ENCODE measurements at places on chromosomes 6 and 20. TPM values are rescaled to one million over a fixed set of nuclear protein-coding genes. Genes with fewer than 3 reads are reported as not detected.

The RCAN2 gene
- 4.7 TPM for polyA plus RNA-seq

DNA sequence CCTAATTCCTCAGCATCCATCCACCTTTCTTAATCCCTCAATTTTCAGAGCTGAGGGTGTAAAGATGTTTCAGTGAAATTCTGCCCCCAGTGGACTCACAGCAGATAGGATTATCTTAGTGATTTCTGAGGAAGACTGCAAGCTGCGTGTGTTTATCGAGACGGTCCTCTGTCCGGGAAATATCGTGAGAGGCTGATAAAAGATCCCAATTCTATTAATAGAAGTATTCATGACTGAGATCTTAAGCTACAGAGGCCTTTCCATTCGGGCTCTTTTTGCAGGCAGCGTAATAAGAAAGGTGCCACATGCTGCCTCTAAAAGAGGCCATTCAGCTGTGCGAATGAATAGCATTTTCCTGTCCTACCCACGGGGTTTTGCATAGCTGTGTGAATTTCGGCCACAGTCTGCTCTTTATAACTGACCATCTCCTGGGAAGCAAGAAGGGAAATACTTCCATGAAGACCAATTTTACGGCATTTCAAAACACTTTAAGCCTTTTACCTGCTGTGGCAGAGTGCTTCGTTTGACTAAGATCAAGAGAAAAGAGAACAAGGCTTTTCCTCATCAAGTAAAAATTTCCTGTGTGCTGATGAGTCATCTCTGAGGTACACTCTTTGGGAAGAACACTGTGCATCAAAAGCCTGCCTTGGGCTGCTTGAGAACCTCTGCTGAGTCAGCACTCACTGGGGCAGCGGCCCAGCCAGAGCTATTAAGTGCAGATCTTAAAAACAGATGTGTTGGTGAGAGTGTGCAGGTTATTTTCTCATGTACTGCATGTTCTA is 208.8 kb downstream of the ARHGAP18 start:
- DNase-seq = no peak

DNA sequence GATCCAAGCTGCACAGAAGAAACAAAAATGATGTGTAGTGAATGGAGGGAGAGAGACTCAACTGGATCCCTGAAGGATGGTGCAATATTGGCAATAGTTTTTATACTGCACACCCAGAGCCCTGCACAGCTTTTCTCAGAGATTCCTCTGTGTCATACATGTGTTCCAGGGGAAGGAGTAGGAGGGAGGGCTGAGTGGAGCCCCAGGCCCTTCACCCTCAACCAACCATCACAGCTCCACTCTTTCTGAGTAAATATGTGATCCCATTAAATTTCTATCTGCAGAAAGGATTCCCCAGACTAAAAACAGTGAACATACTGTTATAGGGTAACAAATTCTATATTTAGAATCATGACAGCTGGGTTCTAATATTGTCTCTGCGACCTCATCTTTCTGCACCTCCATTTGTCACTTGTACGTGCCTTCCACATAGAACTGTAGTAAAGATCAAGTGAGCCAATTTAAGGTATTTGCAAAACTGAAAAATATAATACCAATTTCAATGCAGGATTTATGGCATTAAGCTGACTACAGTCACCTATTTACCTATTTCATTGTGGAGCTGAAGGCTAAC is 421.4 kb upstream of the NRSN1 start:
- DNase-seq = no peak

- DNase-seq = no peak
These were observed 159.5 kb upstream of the SYNCRIP start for GRCh38 chr6:85802162-85802561.

DNA sequence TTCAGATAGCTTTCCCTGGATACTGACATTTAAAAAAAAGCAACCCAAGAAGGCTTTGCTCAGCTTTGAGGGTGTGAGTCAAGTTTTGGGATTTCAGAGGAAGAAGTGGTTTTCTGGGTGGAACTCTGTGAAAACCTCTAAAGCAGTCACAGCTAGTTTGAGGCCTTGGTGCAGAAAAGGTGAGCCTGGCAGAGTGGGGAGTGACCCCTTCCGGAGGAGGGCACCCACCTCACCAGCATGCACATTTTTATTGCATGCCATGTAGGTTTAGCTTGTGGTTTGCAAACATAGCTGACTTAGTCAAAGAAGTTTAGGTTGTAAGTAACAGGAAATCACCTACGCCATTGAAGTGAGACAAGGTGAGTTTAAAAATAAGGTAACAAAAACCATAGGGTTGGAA is 146.8 kb upstream of the PMEPA1 start:
- DNase-seq = no peak

DNA sequence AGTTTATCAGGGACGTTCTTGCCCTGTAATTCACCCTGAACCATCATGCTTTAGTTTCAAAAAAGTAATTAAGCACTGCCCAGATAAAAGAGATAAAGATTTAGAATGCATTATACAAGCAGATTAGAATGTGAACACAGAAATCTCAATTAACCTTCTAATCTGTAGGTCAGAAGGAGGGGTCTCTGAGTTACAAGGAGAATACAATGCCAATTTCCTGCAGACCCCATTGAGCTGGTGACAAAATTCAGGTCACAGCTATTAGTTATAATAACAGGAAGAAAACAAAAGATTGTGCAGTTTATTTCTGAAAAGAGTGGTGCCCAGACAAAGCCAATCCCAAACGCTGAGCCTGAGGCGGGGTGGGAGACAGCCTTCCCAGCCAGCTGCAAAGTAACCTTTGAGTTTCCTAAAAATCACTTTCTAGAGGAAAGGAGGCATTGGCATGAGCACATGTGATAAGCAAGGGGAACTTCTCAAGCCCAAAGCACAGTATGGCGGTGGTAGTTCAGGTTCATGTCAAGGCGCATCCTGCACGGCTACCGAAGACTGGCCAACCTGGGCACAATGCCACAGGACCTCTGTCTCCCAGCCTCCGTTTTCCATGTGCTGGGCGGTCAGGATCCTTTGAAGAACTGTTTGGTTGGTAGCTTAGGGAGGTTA is 192.5 kb downstream of the TTLL2 start:
- no peak for DNase-seq

The KHDC1L gene
- polyA plus RNA-seq = 0.13 TPM

DNA sequence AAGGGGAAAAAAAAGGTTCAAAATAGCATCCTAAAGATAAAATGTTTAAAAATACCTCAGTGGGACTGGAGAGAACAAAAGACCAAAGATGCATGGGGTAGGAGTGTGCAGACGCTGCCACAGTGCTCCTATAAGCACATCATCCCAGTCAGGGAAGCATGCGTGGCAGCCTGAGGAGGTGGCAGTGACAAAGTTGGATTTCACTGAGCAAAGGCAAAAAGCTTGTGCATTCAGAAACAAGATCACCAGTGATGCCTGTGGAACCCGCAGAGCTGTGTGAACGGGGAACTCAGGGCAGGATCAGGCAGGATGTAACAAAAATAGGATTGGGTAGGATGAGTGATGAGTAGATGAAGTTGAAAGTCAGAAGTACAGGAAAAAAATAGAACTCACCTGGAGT is 116.1 kb downstream of the RIMS1 start:
- no peak for DNase-seq

- DNase-seq = no peak
These were observed 23.6 kb downstream of the IL17A start for GRCh38 chr6:52209770-52210169.

The BHLHE23 gene
- not detected for polyA plus RNA-seq

The FBXL4 gene
- polyA plus RNA-seq = 14.2 TPM

GRCh38 chr20:50013976-50014375 is 31.2 kb downstream of the SNAI1 start:
- no peak for DNase-seq

The PACSIN1 gene
- 0.33 TPM for polyA plus RNA-seq

- no peak for DNase-seq
These were observed 68.0 kb downstream of the CD164 start for GRCh38 chr6:109314313-109314712.

DNA sequence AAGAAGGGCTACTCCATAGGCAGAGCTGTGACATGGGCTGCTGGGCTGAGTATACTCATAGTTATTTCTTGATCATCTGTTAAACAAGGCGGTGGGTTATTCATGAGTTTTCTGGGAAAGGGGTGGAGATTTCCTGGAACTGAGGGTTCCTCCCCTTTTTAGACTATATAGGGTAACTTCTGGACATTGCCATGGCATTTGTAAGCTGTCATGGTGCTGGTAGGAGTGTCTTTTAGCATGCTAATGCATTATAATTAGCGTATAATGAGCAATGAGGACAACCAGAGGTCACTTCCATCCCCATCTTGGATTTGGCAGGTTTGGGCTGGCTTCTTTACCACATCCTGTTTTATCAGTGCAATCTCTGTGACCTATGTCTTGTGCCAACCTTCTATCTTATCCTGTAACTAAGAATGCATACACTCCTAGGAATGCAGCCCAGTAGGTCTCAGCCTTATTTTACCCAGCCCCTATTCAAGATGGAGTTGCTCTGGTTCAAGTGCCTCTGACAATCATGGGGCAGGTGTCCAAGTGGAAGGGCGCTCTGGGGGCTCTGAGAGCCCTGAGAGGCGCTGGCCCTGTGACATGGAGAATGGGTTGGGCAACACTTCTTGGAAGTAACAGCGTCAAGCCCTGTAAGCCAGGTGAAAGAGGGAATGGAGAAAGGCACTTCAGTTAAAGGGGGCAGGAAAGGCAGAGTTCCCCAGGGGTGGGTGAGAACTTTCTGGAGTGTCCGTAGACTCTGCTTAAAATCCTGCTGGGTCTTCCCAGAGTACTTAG is 354.2 kb upstream of the SULF2 start:
- DNase-seq = no peak

DNA sequence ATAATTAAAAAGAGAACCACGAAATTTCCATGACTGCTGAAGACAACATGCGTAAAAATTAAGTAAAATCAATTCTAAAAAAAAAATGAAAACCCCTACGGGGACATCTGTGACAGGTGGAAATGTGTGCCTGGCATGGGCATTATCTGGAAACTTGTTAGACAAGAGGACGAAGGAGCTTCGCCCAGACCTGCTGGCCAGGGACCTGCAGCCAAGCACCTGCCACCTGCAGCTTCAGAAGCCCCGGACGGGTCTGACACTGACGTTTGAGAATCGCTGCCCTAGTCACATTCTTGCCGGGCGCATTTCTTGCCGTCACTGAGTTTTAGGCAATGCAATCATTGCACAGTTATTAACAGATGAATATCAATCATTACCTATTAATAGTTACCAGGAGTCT is 140.3 kb downstream of the SMOC2 start:
- DNase-seq = no peak

The SPATS1 gene
- not detected for polyA plus RNA-seq

GRCh38 chr20:3275966-3276679 is 37.1 kb upstream of the SLC4A11 start:
- no peak for DNase-seq

DNA sequence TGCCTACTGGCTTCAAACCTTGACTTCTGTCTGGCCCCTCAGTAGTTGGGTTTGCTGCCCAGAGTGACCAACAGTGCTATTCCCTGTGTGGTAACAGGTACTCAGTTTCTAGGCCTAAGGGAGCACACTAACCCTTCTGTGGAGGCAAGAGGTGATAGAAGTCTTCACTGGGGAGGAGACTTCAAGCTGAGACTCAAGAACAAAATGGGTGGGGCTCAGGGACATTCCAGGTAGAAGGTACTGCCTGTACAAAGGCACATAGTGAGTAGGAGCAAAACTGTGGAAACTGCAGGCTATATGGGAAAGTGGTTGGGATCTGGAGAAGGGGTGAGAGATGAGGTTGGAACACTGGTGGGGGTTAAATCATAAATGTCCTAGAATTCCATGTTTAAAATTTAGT is 2.3 kb upstream of the SCAND1 start:
- no peak for DNase-seq

DNA sequence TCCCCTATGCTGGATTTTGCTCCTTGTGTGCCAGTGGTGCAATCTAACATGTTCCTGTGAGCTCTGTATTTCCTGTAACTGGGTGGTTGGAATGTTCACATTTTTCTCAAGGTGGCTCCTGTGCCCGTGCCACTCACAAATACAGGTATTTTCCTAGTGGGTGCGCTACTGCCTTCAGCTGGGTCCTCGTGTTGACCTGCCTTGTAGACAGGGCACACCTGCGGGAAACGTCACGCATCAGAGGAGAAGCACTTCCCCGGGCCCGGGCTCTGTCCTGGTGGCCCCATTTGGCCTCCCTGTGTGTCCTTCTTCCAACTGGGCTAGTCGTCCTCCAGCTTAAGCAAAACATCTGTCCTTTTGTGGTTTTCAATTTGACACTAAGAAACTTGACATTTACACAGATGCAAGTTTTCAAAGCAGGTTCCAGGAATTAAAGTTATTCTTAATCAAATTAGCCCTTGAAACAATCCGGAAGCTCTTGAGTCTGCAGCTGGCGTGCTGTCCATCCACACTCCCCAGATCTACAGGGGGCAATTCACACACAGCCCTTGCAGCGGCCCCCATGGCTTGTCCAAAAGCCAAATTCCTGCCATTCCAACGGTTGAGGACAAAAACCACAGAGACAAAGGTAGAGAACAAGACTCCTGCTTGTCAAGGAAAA is 275.1 kb downstream of the CDC5L start:
- no peak for DNase-seq

DNA sequence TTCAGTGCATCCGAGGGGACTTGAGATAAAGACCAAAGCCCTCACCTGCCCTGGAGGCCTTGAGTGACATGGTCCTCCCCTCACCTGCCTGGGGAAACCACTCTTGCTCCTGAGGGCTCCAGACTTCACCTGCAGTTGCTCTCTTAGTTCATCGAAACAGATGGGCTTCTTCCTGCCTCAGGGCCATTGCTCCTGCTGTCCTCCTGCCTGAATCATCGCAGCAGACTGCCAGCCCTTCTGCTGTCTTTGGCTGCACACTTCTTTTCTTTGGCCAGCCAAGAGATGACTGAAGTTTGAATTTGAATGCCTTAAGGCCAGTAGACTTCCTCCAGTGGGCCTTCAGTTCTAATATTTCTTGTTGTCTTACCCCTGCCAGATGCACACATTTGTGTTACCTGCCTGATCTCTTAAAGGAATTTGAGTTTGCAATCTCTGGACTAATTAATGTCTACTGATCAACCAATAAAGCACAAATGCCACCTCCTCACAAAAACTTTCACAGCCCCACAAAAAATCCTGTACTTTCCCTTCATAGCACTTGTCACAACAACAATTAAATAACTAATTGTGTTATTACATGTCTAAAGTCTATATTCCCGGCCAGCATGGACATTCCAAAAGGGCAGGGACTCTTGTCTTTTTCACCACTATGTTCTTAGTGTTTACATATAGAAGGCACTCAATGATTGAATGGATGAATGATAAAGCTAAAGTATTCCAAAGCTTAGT is 56.7 kb upstream of the SGK1 start:
- DNase-seq = no peak

GRCh38 chr6:77245026-77245425 is 218.3 kb downstream of the HTR1B start:
- DNase-seq = no peak

The ZNF341 gene
- polyA plus RNA-seq = 3.3 TPM

DNA sequence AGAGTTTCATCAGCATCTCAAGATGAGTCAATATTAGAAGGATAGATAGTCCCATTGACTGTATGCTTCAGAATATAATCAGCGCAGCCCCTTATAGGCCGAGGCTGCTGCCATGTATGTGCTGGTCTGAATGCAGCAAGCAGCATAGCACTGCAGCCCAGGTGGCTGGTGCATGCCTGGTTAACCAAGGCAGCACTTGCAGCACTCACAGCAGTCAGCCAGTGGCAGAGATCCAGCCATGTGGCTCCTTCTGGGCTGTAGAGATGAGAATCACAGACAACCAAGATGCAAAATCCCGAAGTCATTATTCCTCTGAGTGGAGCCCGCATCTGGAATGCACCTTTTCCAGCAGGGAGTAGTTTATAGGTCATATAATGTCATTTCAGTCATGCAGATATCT is 251.9 kb downstream of the UST start:
- DNase-seq = no peak

The BMP6 gene
- 1.5 TPM for polyA plus RNA-seq

The IFT52 gene
- 52.9 TPM for polyA plus RNA-seq
